ENCODE measurements at places on chromosomes 1 and 21.

DNA sequence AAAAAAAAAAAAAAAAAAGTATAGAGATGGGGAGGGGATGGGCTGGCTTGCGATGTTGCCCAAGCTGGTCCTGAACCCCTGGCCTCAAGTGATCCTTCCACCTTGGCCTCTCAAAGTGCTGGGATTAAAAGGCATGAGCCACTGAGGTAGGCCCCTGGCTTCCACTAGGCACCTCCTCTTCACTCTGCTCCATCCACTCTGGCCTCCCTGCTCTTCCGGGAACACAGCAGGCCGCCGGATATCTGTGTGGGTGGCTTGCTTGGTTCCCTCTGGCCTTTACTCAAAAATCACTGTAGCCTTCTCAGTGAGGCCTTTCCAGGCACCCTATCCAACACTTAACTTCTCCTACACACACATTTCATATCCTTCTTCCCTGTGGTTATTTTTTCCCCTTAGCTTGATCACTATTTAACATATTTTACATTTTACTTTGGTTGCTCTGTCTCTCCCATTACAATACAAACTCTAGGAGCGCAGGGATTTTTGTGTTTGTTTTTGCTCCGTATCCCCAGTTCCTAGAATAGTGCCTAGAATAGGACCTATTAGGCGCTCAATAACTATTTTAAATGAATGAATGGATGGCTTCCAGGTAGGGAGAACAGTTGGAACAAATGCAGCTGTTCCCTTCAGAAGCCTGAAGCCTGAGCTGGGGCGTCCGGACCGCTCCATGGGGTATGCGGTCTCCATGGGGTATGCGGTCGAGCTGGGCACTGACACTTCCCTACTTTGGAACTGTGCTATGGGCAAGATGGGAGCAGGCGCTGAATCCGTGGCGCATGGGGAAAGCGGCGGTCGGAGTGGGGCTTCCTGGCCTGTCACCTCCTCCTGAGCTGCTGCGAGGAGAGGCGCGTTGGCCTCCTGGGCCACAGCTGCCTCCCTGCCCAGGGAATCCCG, 46.7 kb downstream of the H3-3A start:
- DNase-seq: no peak

- DNase-seq: no peak
Observed at GRCh38 chr1:176164014-176164678, 42.9 kb downstream of the COP1 start.

DNA sequence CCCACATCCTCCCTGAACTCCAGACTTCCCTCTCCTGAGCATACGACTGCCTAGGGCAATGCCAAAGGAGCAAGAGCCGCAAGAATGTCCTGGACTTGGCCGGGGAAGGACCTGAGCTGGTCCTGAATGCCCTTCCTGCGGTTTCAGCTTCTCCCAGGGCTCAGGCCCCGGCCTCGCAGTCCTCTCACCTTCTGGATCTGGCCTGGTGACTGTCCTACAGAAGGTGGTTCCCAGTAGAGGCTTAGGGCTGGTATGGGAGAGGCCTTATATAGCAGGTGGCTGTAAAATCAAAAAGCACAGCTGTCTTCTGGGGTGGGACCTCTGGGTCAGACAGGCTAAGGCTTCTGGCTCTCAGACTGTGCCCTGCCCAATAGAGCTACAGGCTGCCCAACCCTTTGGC, at the start of gene LYPD8:
Gene LYPD8, minus strand, starts transcription at position 243 of the 400 bp plus-strand sequence. CDS start 4,678 bp downstream, outside the sequence.
- DNase-seq: no peak

DNA sequence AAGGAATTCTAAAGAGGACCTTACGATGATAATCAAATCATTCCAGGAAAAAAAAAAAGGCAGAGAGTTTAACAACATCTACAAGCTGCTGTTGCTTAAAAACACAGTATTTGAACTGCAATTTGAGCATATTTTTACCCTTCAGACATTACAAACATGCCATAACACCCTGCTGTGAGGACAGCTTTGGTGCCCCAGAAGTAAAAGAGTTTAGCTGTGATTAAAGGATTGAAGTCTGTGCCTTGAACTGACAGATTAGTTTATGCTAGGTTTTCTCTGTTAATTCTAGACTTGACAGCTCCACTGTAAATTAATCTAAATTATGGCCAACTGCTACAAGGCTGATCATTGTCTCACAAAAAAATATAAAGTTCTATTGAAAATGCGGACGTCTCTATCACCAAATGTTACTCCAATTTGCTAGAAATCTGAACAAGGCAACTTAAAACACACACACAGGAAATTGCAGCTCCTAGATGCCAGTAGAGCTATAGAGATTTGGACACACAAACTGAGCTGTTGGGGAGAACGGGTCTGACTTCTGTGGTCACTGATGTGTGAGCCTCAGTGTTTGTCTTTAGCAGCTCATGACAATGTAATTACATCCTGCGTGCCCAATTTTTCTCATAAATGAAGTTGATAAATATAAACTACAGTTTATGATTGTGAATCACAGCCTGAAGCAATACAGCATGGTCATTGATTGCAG, 217.9 kb downstream of the NTNG1 start:
- no peak for DNase-seq

GRCh38 chr1:3042481-3042880, 21.2 kb downstream of the ACTRT2 start:
- no peak for DNase-seq

- no peak for DNase-seq
Observed at GRCh38 chr1:36231191-36231590, 6.9 kb downstream of the THRAP3 start.

DNA sequence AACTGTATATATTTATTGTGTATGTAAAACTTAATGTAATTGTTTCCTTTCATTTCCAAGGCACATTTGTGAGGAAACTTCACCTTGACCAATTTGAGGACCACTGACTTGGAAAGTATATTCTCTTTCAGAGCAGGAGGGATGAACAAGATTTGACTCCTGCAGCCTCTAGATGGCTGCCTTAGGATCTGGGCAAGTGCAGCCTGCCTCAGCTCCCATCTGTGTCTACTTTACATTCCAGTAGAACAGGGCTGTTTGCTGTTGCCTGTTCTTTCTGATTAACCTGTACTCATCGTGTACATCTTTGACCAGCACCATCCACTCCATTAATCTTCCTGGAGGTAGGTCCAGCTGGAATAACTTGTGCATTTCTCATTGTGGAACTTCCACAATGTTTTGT, 312.8 kb downstream of the HLX start:
- no peak for DNase-seq

DNA sequence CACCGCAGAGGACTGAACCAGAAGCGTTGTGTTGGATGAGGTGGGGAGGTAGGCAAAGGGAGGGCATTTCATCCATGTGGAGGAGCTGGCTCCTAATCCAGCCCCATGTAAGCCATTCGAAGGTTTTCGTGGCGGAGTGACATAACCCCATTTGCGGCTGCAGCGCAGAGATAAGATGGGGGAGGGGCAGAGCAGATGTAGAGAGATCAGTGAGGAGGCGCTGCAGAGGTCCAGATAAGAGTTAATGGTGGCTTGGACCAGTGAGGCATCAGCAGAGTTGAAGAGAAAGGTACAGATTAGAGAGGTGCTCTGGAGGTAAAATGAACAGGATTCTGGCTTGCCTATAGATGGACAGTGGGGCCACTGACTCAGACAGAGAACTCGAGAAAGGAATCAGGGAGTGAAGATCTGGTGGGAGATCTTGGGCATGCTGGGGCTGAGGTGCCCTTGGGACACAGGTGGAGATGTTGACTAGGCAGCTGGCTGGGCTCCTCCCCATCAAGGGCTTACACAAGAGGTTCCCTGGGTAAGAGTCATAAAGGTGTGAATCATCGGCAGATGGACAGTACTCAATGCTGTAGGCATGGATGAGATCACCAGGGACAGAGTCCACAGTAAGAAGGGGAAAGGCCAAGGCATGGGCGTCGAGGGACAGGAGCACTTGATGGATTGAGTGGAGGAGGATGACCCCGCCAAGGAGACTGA, 7.8 kb upstream of the PTPRF start:
- DNase-seq: peak; percentile 99

GRCh38 chr1:9871707-9872425, 38.2 kb downstream of the CTNNBIP1 start:
- DNase-seq: no peak

GRCh38 chr1:7042322-7043190, 257.3 kb downstream of the CAMTA1 start:
- DNase-seq: peak; percentile 67

- no peak for DNase-seq
Observed at GRCh38 chr1:8217809-8218208, 100.1 kb upstream of the SLC45A1 start.

DNA sequence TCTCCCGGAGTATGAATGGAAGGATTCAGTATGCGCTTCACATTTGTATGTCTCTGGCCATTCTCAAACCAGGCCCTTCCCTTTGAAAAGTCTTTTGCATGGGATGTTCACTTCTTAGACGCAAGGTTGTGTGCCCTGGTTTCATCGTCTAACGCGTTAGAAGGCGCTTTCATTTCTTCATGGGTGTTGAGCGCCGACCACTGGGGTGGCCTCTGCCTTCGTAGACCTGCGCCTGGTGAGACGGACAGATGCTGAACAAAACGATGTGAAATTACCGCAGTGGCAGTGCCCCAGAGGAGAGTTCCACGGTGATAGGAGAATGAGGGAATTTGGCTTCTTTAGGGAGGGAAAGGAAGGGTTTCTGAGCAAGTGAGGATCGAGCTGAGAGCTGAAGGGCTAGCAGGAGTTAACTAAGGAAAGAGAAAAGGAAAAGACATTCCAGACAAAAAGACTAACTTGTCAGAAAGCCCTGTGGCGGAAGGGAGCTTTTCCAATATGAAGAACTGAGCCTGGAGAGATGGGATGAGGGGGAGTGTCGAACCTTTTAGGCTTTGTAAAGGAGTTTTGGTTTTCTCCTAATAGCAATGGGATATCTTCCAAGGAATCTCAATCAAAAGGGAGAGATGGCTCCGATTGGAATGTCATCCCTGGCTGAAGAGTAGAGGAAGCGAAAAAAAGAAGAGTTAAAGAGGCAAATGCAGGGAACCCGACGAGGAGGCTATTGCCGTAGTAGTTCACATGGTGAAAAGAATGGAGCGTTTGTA, 951 bp downstream of the GGPS1 start:
- DNase-seq: peak; percentile 20

DNA sequence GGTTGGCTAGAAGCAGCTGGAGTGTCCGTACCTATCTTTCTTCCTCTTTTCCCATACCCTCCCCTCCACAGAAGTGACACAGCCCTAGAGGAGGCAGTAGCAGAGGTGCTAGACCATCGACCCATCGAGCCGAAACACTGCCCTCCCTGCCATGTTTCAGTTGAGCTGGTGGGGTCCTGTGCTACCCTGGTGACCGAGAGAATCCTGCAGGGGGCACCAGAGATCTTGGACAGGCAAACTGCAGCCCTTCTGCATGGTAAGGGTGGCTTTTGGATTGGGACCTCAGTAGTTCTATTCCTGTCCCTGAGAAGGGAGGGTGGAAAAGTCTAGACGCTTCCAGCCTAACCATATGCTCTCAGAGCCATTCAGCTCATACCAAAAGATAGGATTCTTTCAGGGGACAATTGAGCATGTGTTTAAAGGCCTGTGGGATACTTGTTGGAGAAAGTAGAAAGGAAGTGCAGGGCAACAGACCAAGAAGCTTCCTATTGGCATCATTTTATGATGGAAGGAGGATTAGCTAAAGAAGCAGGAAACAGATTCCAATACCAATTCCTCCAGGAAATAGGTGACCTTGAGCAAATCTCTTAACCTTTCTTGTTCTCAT, 11.7 kb upstream of the BNIPL start:
- DNase-seq: peak; percentile 53

GRCh38 chr1:11787251-11787803, 18.4 kb downstream of the MTHFR start:
- peak; percentile 55 for DNase-seq

DNA sequence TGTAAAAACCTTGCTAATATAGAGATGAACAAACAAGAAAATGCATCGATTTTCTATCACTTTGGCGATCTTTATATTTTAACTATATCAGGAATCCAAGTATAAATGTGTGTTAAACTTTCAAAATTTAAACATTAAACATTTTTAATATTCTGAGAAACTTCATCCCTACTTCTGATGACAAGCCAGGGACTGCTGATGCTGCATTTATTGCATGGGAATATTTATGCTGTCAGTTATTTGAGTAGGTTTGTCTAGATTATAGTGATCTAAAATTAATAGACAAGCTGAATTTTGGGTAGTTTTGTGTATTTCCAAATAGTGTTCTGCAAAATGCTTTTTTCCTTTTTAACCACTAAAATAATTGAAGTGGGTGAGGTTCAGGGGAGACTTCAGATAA, 175.3 kb downstream of the LEPR start:
- no peak for DNase-seq
